ENCODE measurements at places on chromosomes 6 and 20. TPM values are rescaled to one million over a fixed set of nuclear protein-coding genes. Genes with fewer than 3 reads are reported as not detected.

DNA sequence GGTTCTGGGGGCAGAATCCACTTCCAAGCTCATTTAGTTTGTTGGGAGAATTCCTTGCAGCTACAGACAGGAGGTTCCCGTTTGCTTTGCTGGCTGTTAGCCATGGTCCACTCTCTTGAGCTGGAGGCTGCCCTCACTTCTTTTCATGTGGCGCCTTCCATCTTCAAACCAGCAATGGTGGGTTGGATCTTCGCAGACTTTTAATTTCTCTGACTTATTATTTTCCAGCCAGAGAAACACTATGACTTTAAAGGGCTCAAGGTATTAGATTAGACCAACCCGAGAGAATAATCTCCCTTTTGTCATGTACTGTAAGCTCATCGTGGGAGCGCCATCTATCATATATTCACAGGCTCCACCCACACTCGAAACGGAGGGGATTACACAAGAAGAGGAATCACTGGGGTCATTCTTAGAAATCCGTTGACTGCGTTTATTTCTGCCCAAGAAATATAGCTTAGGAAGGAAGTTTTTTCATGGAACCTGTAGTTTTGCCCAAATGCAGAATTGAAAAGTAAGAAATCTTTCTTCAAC, 38.9 kb downstream of the SAMD5 start:
- no peak for DNase-seq

DNA sequence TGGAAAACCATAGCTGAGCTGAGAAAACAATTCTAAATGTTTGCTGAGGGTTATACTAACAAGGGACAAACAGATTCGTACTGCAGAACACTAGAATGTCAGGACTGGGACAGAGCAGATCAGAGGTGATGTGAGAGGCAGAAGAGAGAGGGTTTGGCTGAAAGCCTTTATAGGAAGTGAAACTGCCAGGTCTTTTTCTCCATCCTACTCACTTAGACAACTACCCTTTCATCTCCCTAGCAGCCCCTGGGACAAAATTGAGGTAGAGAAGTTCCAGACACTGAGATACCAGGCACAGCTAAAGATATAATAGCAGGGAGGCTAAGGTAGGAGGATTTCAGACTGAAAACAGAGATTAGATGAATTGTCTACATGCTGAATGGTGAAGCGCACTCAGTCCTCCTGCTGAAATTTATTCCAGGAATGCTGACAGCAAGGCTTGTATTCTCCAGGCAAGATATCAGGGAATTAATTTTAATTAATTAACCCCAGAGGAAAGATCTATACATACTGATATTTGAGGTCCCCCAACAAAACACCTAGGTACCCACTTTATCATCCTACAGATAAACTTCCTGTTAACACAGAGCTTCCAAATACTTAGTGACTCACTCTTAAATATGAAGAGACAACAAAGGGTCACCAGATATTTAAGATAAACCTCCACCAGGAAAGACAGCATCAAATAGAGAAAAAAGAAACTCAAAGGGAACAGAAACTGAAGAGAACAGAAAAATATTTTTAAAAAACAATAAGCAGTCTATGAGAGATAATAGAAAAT, 12.6 kb upstream of the EIF2S2 start:
- DNase-seq: no peak

The LY6G6D gene
- total RNA-seq: not detected

GRCh38 chr6:139539852-139540251, 165.4 kb upstream of the CITED2 start:
- DNase-seq: peak; percentile 98

GRCh38 chr20:53595018-53595378, 1.4 kb upstream of the ZNF217 start:
- no peak for DNase-seq

DNA sequence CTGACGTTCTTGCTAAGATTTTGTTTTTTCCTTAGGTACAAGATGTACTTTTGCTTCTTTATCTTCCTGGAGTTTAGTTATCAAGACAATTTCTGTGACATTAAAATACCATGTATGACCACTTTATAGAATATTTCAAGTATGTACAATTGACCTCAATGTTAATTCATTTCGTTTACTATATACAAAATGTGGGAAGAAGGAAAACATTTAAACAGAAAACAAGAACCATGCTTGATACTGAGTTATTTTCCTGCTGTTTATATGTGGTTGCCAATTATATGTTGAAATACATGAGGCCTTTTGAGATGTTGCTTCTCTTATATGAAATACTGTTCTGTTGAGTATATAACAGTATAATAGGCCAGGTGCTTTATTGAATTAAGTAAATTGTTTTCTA, 184.3 kb downstream of the JARID2 start:
- peak; percentile 85 for DNase-seq

DNA sequence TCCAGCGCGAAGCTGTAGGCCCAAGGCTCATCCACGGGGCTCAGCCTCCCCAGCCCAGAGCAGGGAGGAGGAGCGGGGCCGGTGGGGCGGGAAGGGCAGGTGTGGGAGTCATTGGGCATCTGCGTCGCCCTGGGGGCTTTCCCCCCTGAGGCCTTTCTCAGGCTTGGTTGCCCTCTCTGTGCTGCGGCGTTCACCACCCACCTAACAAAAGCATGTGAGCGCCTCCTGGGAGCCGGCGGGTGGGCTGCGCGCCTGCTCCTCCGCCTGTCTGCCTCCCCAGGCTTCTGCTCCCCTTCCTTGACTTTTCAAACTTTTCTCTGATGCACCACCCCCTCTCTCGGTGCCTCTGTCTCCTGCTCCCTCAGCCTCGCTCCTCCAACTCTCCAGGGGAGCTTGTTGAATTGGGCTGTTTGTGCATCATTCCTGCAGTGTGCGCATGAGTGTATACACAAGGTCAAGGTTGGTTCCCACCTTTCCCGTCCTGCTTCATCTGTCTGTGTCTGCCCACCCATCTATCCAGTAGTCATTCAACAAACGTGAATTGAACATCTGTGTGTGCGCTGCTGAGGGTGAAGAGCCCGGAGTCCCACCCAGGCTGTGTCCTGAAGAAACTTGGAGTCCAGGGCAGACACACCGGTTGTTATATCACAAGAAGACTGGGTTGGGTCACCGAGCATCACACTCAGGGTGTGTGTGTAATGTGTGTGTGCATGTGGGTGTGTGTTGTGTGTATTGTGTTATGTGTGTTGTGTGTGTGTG, 82.4 kb upstream of the NNAT start:
- no peak for DNase-seq

- DNase-seq: no peak
Observed at GRCh38 chr6:119902681-119903080, 553.1 kb upstream of the MAN1A1 start.

DNA sequence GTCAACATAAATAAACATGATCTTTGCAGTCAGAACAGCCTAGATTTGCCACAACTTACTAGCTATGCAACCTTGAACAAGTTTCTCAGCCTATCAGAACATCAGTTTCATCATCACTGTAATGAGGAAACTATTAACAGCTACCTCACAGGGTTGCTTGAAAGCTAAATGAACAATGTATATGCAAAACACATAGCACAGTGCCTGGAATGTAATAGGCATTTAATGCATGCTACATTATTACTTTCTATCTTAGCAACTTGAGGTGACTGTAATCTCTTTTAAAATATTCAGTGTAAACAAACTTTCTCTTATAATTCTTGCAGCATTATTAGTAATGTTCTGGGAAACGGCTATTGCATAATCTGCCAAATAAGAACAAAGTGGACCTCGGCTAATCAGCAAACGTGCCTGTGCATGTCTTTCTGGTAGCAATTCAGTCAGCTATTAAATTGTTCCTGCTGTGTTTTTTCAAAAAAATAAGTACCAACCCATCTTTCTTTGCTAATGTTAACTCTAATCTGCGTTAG, 61.5 kb downstream of the SYNE1 start:
- DNase-seq: peak; percentile 58

- no peak for DNase-seq
Observed at GRCh38 chr6:149302723-149303122, 14.8 kb upstream of the TAB2 start.

DNA sequence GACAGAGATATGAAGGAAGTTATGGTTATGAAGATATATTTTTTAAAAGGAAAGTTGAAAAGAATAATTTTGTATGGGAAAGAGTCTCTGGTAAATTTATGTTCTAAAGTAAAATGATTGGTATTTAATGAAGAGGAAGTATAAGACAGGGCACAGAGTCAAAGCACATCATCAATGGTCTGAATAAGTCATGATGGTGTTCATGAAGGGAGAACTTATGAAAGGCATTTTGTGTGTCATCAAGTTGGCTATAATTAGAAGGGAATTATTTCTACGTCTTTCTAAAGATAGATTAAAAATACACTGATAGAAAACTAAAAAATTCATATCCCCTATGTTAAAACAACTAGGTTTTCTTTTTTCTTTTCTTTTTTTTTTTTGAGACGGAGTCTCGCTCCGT, 21.4 kb upstream of the SNAI1 start:
- DNase-seq: no peak

- no peak for DNase-seq
Observed at GRCh38 chr6:32982702-32983492, 14.5 kb downstream of the BRD2 start.

GRCh38 chr20:46523696-46524328, 10.5 kb upstream of the ZNF334 start:
- peak; percentile 8 for DNase-seq

The HLA-DRB1 gene
- under 0.01 TPM for total RNA-seq

DNA sequence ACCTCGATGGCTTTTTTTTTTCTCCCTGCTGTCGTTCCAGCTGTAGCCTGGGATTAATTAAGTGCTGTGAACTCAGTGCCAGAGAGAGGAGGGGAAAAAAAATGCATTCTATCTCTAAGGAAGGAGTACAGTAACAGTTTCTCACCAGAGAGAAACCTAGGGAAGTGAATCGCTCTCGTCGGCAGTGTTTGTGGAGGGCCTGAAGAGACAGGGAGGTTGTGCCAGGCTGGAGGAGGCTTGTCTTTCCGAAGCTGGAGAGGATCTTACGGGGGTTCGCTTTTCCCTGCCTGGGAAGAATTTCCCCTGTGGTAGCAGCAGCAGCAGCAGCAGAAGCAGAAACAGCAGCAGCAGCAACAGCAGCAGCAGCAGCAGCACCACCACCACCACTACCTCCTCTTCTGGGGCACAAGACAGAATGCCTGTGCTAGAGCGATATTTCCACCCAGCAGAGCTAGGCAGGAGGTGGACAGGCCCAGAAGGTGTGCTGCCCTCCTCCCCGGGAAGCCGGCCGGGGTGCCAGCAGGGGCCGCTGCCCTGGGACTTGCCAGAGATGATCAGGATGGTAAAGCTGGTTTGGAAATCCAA, 186.5 kb downstream of the PDE7B start:
- peak; percentile 65 for DNase-seq

GRCh38 chr6:24355393-24355792, 2.5 kb downstream of the DCDC2 start:
- no peak for DNase-seq

The AFDN gene
- 57.1 TPM for total RNA-seq

The PPP1R14C gene
- 0.17 TPM for total RNA-seq

DNA sequence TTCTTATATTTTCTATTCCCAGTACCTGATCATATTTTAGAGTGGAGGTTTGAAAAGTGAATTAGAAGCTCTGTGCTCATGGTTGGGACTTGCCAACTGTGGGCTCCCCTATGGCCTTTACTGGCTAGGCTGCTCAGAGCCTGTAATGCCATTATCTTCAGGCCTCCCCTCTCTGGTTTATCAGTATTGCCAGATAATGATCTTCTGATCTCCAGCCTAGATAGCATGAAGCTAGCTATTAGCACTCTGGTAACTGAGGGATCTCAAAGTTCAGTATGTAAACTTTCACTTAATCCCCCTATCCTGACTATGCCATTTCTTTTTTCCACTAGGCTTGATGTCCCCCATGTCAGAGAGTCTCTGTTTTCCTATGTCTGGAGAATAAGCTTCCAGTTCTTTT, 393.7 kb upstream of the CITED2 start:
- no peak for DNase-seq

DNA sequence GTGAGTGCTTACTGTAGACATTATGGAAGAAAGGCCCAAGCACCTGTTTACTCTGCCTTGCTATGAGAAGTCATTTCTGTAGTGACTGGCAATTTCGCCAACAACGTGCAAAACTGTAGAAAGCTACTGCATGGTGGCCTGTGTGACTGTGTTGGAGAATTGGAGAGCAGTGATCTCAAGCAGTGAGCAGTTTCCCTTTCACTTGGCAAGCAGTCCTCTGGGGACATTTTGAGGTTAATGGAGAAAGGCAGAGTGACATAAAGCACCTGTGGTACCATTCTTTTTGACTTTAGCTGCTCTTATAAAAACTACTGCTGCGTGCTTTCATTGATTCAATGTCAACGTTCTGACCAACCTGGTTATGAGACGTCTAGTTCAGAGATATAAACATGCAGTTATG, 382.6 kb upstream of the JAG1 start:
- no peak for DNase-seq

- no peak for DNase-seq
Observed at GRCh38 chr6:157251586-157252247, 71.6 kb downstream of the TMEM242 start.

- no peak for DNase-seq
Observed at GRCh38 chr6:2616811-2617210, 133.9 kb downstream of the MYLK4 start.

Data from fibroblast of lung (primary cell).